ENCODE measurements at places on chromosomes 16 and 17. TPM values are rescaled to one million over a fixed set of nuclear protein-coding genes. Genes with fewer than 3 reads are reported as not detected.

The NEUROD2 gene
- not detected for total RNA-seq

The PRR15L gene
- total RNA-seq = 36.1 TPM

GRCh38 chr16:50578137-50578536, 29.9 kb downstream of the NKD1 start:
- no peak for DNase-seq

DNA sequence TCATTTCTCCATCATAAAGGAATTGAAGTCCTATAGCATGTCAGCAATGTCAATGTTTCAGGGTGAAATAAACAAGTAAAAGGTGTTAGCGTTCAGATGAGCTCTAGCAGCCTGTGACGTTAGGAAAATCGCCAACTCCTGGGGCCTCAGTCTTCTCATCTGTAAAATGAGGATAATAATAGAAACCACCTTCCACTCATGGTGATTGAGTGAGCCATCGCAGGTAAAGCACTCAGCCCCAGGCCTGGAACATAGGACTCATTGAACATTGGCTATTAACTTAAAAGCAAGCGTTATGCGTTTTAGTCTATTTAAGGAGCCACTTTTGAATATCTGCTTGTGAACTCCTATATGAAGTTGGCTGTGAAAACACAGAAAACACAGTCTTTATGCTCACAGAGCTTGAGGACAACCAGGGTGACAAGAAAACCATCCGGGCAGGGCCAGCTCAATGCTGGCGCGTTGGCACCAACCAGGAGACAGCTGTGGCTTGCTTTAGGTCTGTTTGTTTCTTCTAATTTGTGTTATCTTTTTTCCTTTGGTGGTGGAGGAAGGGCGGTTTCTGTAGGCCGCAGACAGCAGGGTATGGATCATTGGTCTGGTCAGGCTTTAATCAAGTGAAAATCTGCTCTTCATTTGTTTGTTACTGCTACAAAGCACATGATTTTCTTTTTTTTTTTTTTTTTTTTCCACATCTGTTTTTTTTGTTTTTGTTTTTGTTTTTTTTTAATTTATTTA, 35.7 kb upstream of the MED9 start:
- DNase-seq = no peak

The CD300A gene
- 3.9 TPM for total RNA-seq

- no peak for DNase-seq
These were observed 3.0 kb downstream of the PAQR4 start for GRCh38 chr16:2971985-2972784.

The DGKE gene
- total RNA-seq = 3.3 TPM

GRCh38 chr17:4872786-4873185, 26.6 kb upstream of the C17orf107 start:
- no peak for DNase-seq

The EFNB3 gene
- total RNA-seq = 32.3 TPM
